ENCODE measurements at places on chromosomes 12 and 14.

- no peak for DNase-seq
Observed at GRCh38 chr14:93456356-93456755, 25.6 kb downstream of the UNC79 start.

- no peak for DNase-seq
Observed at GRCh38 chr14:75634848-75635247, 25.8 kb downstream of the ERG28 start.

- DNase-seq: peak; percentile 32
Observed at GRCh38 chr14:76919431-76920330, 93.5 kb downstream of the LRRC74A start.

GRCh38 chr14:63713058-63713457, 14.8 kb downstream of the SGPP1 start:
- no peak for DNase-seq

GRCh38 chr12:46744283-46744682, 81.5 kb downstream of the SLC38A4 start:
- DNase-seq: no peak

GRCh38 chr14:106506881-106507305, 980.5 kb downstream of the TMEM121 start:
- no peak for DNase-seq

GRCh38 chr14:100042286-100042685, 22.9 kb upstream of the EVL start:
- no peak for DNase-seq

- DNase-seq: peak; percentile 78
Observed at GRCh38 chr12:42372154-42372791, 46.3 kb downstream of the PPHLN1 start.

DNA sequence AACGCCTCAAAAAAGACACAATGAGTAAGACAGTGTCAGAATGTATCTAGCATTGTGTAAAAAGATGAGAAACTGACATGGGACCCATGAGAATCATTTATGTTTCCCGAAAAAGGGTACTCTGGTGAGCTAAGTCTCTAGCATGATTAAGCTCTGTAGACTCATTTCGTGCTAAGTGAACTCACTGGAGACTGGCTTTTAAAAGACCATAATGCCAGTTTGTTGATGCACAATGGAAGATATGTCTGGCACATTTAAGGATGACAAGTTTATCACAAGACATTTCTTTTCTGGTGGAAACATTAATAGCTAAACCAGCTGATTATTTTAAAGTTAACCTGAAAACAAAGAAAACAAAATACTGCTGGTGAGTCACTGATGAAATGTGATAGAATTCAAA, 233.5 kb downstream of the SLC2A13 start:
- no peak for DNase-seq

GRCh38 chr14:87139299-87139698, 853.7 kb downstream of the GALC start:
- no peak for DNase-seq

- DNase-seq: no peak
Observed at GRCh38 chr12:24467226-24467625, 481.7 kb downstream of the BCAT1 start.

DNA sequence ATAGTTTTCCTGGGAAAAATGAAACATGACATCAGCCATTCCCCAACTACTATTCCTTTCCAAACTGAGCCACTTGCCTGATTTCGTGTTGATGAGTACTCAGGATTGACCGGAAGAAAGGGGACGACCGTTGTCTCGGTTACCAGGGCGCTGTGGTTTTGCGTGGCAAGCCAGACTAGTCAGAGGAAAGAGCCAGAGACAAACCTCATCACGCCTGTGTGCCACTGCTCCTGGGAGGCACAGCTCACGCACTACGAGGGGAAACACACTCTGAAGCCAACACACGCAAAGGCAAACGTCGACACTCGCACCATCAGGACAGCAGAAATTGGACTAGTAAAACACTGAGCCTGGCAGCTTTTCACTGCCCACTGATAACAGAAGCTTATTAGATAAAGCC, 35.0 kb downstream of the GIT2 start:
- DNase-seq: no peak

DNA sequence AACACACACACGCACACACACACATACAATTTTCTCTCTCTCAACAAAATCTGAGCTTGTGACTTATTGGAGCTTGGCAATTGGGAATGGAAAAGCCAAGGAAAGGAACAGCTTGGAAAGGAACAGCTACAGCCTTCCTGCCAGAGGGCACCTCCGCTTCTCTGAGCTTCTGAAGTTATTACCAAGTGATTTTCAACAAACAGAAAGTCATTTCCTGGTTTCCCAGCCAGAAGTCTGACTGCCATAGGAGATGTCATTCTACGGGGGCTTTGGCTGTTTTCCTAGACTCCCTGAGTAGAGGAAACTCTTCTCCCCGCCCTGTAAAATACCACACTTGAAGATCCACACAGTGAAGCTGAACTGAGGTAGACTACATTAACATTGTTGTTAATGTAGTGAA, 198.3 kb downstream of the CFAP54 start:
- DNase-seq: no peak

DNA sequence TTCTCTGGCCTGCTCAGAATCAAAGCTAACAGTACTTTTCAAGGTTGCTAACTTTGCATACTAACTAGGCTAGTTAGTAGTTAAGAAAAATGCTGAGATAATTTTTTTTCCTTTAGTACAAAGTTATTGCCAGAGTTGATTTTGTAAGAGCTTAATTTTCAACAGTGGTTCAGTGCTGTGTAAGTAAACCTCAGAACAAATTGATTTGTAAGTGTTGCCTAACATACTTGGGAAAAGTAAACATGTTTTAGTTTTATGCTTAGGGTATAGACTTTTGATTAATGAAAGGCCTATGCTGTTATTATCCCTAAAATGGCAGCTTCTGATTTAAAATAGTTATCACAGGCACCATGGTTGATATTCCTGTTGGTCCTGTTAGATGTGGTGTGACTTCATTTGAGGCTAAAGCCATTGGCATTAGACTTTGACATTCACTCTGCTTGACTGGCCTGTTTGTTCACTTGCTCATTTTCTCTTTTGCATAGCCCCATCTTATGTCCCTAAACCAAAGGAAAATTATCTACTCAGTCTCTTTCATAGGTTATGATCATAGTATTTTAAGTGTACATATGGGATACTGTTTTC, 5.2 kb downstream of the CMAS start:
- no peak for DNase-seq

GRCh38 chr12:121505513-121505912, 75.3 kb downstream of the KDM2B start:
- no peak for DNase-seq

- DNase-seq: no peak
Observed at GRCh38 chr12:27332407-27332713, 276 bp upstream of the BMAL2 start.

- no peak for DNase-seq
Observed at GRCh38 chr14:73136085-73136386, 271 bp upstream of the PSEN1 start.

GRCh38 chr12:23617749-23618148, 331.7 kb downstream of the SOX5 start:
- DNase-seq: no peak

All from hematopoietic multipotent progenitor cell treated with erythropoietin and hydrocortisone succinate and interleukin-3 and kit ligand, for 8 days (in vitro differentiated cells).